HT1080 (cell line): ENCODE measurements at places on chromosomes 6 and 20. TPM values are rescaled to one million over a fixed set of nuclear protein-coding genes. Genes with fewer than 3 reads are reported as not detected.

CALHM4 gene
- 0.07 TPM in 1 of 2 replicates, not detected in the other for total RNA-seq

MUC21 gene
- total RNA-seq: not detected in 2 replicates

ANGPT4 gene
- total RNA-seq: 0.02 TPM in 1 of 2 replicates, not detected in the other

ECT2L gene
- not detected in 2 replicates for total RNA-seq

PNLDC1 gene
- not detected in 2 replicates for total RNA-seq

ZNF165 gene
- total RNA-seq: 0.39 and 0.43 TPM in 2 replicates

MOG gene
- not detected in 2 replicates for total RNA-seq

TNFRSF21 gene
- total RNA-seq: 35.5 and 47.5 TPM in 2 replicates

HSPA12B gene
- not detected in 2 replicates for total RNA-seq

CAPN11 gene
- not detected in 2 replicates for total RNA-seq

TUBB1 gene
- not detected in 2 replicates for total RNA-seq

NRN1 gene
- total RNA-seq: 0.14 TPM in 1 of 2 replicates, not detected in the other

ID4 gene
- total RNA-seq: 0.55 TPM in 1 of 2 replicates, not detected in the other

TOX2 gene
- total RNA-seq: 3.5 and 8.3 TPM in 2 replicates

LTV1 gene
- total RNA-seq: 44.3 and 48.9 TPM in 2 replicates

UBE2J1 gene
- 21.2 and 25.1 TPM in 2 replicates for total RNA-seq

CDKAL1 gene
- total RNA-seq: 12.8 and 13.5 TPM in 2 replicates

ARMH2 gene
- not detected in 2 replicates for total RNA-seq

CTAGE9 gene
- not detected in 2 replicates for total RNA-seq

XKR7 gene
- total RNA-seq: not detected in 2 replicates

VGLL2 gene
- total RNA-seq: not detected in 2 replicates

NKAIN4 gene
- total RNA-seq: not detected in 2 replicates

TNNC2 gene
- total RNA-seq: not detected in 2 replicates

BNIP5 gene
- total RNA-seq: not detected in 2 replicates

RPS21 gene
- 2,418 and 4,004 TPM in 2 replicates for total RNA-seq

ETV7 gene
- total RNA-seq: not detected in 2 replicates

LIN28B gene
- 2.3 and 2.5 TPM in 2 replicates for total RNA-seq

KIF25 gene
- not detected in 2 replicates for total RNA-seq
